ENCODE measurements at places on chromosomes 1 and 21. TPM values are rescaled to one million over a fixed set of nuclear protein-coding genes. Genes with fewer than 3 reads are reported as not detected.

DNA sequence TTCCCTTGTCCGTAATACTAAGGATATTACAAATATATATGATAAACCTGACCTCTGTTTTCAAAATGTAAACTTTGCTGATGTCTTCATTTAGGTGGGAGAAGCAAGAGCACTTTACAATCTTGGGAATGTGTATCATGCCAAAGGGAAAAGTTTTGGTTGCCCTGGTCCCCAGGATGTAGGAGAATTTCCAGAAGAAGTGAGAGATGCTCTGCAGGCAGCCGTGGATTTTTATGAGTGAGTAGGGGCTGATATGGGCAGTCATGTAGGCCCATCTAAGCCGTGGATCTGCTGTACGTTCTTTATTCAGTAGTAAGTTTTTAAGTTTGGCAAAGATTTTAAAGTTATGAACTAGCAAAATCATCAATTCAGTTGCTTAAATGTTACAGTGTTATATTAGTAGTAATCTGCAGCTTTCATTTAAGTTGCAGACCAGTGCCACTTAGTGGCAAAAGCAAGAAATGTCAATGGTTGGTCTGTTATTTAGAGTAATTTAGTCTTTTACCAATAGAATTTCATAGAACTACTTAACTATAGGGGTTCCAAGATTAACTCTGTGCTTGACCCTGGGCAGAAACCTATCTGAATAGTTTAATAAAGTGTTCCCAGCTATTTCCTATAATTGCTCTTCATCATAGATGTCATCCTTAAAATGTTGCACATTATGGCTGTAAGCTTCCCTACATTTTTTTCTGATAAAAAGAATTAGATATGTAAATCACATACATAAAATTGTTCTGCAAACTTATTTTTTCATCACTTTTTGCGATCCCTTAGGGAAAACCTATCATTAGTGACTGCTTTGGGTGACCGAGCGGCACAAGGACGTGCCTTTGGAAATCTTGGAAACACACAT, 21.3 kb downstream of the GPSM2 start:
- DNase-seq, result no peak

DNA sequence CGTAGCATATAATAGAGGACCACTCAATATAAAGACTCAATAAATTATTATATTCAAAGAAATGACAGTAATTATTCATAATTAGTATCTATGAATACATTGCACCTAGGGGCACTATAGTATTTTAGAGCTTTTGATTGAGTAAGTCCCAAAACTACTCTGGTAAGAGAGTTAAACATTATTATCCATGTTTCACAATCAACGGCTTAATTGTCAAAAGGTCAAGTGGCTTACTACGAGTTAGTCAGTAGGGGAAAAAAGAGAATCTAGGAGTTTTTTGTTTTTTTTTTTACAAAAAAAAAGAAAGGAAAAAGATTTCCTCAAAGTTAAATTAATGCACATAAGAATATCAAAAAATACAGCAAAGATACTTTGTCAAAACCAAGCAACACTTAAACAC, 20.4 kb upstream of the LAMC1 start:
- DNase-seq, result no peak

GRCh38 chr1:5580926-5581325, 411.3 kb downstream of the NPHP4 start:
- peak; percentile 3 for DNase-seq

DNA sequence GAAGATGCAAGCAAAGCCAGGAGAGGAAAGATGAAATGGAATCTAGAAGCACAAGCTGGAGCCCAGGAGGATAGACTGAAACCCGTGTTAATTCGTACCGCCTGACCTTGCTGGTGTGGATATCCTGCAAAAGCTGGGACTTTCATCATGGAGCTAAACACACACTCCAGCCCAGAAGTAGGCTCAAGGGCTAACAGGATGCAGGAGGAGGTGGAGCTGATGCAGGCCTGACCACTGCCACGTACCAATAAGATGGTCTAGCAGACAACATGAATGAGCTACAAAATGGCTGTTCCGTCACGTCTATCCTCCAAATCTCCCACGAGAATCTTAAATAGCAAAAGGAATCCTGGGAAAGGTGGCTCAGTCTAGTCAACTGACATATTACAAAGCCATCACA, 270.3 kb downstream of the SDCCAG8 start:
- DNase-seq, result no peak

GRCh38 chr1:26772687-26773086, 15.1 kb upstream of the PIGV start:
- no peak for DNase-seq

DNA sequence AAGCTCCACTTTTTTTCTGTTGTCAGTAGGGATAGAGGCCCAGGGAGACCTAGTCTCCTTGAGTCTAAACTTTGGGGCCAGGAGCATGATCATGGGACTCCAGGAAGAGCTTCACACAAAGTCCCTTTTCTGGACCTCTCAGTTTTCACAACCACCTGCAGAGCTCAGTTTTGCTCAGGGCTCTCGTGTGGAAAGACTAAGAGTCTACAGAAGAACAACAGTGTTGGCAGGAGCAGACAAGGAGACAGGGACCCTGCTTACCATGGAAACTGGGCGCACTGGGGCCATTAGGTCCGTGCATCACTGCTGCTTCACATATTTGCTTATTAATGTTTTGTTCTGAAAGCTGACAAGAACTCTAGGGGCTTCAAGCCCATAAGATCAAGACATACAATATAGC, 63.9 kb upstream of the HSD17B7 start:
- DNase-seq, result no peak

DNA sequence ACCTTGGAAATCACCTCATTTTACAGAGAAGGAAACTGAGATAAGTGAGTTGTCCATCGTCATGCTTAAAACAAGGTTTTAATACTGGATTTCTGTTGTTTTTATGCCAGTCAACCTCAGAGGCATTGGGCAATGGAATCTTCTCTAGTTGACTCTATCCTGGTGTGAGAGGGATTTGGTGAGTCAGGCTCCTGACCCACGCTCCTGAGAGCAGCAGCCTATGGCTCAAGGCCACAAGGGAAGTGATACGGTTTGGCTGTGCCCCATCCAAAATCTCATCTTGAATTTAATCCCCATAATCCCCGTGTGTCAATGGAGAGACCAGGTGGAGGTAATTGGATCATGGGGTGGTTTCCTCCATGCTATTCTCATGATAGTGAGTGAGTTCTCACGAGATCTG, 90.1 kb downstream of the TLR5 start:
- DNase-seq, result no peak

DNA sequence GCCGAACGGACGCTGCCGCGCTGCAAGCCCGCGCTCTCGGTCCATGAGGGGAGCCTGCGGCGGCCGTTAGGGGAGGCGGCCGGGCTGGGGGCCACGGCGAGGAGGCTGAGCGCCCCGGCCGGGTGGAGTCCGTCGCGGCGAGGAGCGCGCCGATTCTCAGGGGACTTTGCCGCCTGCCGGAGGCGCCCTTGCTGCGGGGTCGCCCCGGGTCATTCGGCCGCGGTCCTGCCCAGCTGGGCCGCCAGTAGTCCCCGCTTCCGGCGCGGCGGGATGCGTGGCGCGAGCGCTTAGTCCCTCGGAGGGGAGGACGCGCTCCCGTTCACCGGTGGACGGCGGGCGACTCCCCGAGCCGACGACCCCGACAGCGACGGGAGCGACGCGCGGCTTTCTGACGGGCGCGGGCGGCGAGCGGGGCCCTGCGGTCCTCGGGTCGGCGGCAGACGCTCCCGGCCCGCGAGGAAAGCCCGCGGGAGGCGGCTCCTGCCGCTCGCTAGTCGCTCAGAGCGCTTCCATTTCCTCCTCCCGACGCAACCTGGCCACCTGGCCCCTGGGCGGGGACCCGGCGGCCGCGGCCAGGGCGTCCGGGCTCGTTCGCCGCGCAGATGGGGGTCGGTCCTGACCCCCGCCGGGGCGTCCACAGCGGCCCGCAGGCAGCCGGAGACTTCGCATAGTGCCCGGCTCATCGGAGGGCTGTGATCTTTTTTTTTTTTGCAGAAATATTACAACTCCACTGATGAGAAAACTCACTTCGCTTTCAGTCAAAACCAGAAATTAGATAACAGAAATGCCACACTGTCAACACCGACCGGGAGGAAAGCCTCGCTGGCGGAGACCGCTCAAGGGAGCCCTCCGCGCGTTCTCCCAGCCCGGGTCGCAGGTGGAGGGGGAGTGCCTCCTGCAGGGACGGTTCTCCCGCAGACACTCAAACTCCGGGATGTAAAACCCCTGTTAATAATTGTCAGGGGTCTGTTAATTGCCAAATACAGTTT, 641 bp upstream of the ZBTB21 start:
- peak; percentile 60 for DNase-seq

GRCh38 chr1:23906731-23907130, 6.4 kb downstream of the CNR2 start:
- DNase-seq, result no peak

DNA sequence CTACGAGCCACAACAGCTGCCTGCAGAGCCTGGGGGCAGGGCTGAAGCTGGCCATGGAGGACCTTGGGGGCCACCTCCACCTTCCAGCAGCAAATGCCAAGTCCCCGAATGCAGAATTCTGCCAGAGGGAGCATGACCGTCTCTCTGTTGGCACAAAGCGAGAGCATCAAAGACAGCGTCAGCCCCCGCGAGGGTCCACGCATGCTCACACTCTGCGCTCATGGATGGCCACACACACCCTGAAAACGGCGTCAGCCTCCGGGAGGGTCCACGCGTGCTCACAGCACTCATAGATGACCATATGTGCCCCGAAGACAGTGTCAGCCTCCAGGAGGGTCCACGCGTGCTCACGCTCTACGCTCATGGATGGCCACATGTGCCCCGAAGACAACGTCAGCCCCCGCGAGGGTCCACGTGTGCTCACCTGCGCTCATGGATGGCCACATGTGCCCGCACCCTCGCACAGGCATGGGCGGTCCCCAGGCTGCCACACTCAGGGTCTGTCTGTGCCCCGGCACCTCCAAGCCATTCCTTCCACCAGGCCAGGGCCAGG, 46.5 kb downstream of the MORN1 start:
- DNase-seq, result no peak

- DNase-seq, result no peak
Observed at GRCh38 chr1:150320667-150320978, 710 bp upstream of the PRPF3 start.

- DNase-seq, result no peak
Observed at GRCh38 chr1:242525769-242526168, 1.3 kb upstream of the PLD5 start.

GRCh38 chr1:112505400-112505785, 3.4 kb upstream of the WNT2B start:
- DNase-seq, result no peak

DNA sequence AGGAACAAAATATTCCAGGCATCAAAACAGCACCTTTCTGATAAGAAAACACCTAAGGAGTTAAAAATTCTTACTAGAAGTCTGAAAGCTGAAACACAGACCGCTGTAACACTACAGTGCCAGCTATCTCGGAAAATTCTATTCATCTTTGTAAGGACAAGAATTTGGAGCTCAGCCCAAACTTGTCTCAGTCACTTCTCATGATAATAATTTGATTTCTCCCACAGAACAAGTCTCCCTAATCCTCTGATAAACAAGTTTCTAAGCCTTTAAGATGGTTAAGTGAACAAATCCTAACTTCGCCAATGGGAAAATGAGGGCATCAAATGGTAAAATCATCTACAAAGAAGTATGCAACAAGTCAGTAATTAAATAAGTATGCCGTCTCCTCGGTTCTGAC, 59.9 kb downstream of the SIPA1L2 start:
- DNase-seq, result no peak

DNA sequence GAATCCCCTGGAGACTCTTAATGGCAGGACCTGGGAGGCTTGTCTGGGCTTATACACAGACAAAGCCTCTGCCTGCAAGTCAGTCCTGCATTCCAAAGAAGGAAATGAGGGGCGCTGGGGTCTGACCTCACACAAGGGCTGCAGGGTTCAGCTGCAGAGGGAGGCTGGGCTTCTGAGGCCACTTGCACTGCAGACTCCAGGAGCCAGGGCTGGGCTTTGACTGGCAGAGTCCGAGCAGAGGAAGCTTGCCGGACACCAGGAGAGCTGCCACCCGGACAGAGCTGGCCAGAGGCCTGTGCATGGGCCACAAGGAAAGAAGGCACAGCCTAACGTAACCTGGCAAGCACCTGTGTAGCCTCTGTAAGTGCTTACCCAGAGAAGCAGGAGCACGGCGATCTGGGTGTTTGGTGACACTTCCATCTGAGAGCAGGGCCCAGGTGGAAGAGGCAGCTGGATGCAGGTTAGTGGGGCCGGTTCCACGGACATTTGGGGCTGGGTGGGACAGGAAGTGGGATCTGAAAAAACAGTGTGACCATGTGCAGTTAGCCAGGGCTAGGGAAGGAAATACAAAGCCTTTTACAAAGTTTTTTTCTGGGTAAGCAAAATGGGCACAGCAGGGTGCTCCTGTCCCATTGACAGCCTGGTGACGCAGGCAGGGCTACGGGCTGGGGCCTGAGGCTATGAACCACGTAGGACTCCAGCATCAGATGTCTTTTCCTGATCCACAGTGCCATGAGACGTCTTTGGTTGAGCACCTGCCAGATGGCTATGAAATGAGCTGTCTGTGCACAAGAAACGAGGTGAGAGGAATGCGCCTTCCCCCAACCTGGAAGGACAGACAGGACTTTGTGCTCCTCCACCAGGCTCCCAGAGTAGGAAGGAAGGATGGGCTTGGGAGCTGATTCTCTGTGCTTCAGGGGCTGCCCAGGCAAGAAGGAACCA, 37.3 kb upstream of the LBR start:
- DNase-seq, result peak; percentile 79

DNA sequence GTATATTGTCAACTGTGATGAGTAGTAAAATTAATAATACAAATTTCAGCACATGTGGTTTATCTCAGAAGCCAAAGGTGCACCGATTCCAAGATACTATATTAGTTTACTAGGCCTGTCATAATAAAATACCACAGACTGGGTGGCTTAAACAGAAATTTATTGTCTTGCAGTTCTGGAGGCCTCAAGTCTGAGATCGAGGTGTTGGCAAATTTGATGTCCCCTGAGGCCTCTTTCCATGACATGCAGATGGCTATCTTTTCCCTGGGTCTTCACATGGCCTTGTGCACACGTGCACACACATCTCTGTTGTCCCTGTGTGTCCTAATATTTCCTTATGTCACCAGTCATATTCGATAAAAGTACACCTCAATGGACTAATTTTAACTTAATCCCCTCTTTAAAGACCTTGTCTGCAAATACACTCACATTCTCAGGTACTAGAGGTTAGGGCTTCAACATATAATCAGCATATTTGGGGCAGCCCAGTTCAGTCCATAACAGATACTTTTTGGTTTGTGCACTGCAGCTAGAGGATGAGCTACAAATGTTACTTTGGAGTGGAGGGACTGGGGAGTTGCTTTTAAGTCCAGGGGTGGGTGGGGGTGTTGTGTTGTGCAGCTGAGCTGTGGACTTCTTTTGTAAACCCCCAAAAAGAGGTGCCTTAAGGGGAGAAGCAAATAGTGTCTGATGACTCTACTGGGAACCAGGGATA, 21.4 kb downstream of the TSNAX start:
- no peak for DNase-seq

DNA sequence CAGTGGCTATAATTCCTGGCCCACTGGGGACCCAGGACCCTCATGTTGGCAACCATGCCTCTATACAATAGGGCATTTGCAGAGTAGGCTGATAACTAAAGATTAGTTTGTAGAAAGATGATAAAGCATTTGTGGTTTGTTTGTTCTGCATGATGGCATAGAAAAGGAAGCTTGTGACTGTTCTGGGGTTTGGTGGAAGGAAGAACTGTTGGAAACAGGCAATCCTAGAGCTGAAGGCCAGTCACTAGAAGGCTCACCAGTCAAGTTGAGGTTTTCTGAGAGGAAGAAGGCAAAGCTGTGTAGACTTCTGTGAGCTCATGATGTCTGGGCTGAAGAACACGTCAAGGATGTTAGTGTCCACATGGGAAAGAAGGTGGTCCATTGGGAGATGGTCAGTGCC, 140.3 kb upstream of the VANGL1 start:
- no peak for DNase-seq

GRCh38 chr1:1337793-1338147, 6.7 kb downstream of the TAS1R3 start:
- DNase-seq, result peak; percentile 91

The CYP4A11 gene
- total RNA-seq, result 2.1 TPM

The ANKRD65 gene
- total RNA-seq, result 1.6 TPM

The FALEC gene
- total RNA-seq, result not detected
